NCI-H1436 (cell line): ENCODE measurements at places on chromosomes 1 and 21.

GRCh38 chr1:25579292-25580252 is 36.2 kb downstream of the LDLRAP1 start:
- DNase-seq: no peak

DNA sequence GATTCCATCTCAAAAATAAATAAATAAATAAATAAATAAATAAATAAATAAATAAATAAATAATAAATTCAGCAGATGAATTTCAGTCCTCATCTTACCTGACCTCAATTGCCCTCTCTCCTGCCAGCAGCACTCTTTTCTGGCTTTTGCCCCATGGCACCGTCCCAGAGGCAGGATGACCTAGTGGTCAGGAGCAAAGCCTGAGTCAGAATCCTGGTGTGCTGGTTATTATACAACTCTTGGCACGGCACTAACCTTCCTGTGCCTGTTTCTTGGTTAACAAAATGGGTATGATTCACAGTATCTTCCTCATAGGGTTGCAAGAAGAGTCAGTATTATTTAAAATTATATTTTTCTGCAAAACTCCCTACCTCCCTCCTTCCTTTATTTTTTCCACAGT is 43.0 kb downstream of the NKAIN1 start:
- no peak for DNase-seq

GRCh38 chr1:30242168-30242567 is 481.2 kb downstream of the MATN1 start:
- DNase-seq: no peak

GRCh38 chr1:155073377-155074242 is 5.0 kb upstream of the EFNA3 start:
- DNase-seq: no peak

DNA sequence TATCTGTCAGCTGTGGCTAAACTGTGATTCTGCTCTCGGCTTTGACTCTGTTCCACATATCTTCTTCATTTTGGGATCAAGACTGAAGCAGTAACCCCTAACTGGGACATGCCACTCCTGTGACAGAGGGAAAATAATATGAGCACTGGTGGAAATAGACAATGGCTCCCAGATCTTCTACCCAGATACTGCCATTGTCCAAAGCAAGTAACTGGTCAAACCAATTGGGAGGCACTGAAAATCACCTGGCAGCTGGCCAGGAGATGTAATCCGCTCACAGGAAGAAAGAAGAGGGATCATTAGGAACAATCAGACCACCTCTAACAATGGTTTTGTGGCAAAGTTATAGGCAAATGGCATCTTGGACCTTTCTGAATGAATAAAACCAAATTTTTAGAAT is 10.7 kb downstream of the SNX7 start:
- no peak for DNase-seq

GRCh38 chr21:42157606-42158310 is 61.2 kb upstream of the ABCG1 start:
- DNase-seq: no peak

DNA sequence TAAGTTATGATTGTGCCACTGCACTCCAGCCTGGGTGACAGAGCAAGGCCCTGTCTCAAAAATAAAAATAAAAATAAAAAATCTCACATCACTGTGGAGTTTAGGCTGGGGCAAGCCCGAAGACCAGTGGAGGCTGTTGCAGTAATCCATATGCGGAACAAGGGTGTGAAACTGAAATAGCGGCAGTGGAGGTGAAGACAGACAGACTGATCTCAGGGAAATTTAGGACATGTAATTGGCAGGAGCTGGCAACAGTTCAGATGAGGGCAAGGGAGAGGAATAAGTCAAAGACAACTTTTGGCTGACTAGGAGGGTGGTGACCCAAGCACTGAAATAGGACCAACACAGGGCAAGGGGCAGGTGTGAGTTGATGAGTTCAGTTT is 8.4 kb downstream of the ARMH1 start:
- no peak for DNase-seq

DNA sequence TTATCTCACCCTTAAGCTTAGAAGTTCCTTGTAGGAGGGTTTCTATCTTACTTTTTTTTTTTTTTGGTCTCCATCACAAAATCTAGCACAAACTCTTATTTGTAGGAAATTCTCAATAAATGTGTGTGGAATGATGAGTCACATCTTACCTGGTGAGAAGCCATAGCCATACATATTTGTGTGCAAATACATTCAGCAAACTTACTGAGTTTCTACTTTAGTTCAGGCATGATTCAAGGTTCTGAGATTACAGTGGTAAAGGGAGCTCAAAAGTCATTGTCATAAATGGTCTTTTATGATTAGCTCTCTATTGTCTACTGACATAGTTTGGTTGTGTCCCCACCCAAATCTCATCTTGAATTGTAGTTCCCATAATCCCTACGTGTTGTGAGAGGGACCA is 193.1 kb upstream of the UBE2U start:
- DNase-seq: no peak

- DNase-seq: peak; percentile 72
Measured at GRCh38 chr1:40951943-40952743, 27.4 kb upstream of the CTPS1 start.

DNA sequence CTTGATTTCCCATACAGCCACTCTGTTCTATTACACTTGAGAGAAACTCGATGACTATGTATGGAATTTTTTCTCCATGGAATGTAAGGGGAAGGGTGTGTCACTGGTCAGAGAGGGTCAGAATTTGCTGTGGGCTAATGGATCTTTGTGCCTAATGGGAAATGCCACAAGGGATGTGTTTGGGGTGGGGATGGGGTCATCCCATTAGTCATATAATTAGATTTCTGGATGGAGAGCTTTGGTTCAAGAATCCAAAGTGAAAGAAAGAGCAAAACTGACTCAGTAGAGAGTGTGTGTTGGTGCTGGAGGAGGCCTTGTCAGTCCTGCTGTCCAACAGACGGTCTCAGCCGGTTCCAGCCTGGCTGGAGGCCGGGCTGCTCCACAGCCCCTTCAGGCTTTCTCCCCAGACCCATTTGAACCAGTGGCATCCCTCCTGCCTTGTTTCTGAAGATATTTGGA is 86.4 kb downstream of the LAMC2 start:
- DNase-seq: no peak

DNA sequence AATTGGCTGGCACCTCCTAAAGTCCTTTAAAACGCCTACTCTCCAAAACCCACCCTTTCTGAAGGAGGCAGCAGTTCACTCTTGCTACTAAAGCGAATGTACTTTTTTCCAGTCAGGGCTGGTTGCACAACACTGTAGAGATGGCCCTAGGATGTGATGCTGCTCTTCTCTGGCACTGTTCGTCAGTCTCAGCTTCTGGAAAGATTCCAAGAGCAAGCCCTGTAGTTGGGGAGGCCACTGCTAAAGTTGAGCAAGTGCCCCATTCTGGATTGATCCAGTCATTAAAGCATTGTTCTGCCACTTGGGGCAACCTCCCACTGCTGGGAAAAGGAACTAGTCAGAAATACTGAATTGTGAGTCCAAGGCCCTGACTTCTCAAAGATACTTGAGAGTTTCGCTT is 28.5 kb upstream of the KCNQ4 start:
- DNase-seq: no peak

- no peak for DNase-seq
Measured at GRCh38 chr1:89125240-89125912, 538 bp downstream of the GBP2 start.

DNA sequence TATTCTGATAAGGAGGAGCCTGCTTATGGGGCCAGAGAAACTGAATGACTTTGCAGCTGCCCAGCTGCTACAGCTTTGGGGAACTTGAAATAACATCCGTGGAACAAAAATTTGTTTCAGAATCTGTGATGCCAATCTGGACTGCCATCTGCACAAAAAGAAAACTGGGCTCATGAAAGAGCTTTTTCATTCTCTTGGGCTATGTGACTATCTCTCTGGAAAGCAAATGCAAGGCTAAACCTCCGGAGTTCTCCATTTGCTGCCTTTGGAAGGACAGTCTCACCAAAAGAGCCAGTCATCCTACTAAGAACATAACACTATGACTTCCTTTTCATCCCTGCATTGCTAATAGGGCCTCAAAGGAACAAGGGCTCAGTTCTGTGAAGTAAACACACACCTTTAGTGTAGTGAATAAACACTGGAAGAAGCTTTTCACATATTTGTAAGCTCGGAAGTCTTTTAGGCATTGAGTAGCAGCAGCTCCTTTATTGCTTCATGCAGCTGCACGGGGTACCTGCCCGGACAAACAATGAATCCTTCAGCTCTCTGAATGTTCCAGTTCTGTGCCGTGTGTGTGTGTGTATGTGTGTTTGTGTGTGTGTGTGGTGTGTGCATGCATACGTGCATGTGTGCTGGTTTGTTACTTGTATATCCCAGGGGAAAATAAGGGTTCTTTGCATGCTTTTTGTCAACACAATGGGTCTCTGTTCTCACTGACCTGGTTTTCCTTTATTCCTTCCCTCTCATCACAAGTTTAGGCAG is 255.5 kb upstream of the SGIP1 start:
- peak; percentile 14 for DNase-seq

DNA sequence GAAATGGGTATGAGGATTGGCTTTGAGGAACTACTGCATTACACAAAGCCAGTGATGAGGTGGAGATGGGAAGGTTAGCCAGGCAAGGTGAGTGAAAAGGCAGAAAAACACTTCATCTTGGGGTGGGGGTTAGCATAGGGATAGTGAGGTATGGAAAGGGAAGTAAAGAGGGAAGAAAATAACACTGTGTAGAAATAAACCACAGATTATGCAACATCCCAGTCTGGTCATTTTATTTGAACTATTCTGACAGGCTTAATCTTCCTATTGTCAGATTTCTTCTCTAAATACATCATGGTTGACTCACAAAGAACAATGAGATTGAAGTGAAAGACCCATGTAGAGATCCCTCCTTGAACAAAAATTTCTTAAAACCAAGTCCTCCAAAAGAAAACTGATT is 640.2 kb downstream of the PTPRC start:
- DNase-seq: no peak

- no peak for DNase-seq
Measured at GRCh38 chr1:84145068-84145467, 997 bp downstream of the PRKACB start.

GRCh38 chr1:156524481-156524869 is 23.9 kb upstream of the MEF2D start:
- no peak for DNase-seq

- peak; percentile 76 for DNase-seq
Measured at GRCh38 chr1:53681977-53682685, 56.8 kb downstream of the GLIS1 start.

DNA sequence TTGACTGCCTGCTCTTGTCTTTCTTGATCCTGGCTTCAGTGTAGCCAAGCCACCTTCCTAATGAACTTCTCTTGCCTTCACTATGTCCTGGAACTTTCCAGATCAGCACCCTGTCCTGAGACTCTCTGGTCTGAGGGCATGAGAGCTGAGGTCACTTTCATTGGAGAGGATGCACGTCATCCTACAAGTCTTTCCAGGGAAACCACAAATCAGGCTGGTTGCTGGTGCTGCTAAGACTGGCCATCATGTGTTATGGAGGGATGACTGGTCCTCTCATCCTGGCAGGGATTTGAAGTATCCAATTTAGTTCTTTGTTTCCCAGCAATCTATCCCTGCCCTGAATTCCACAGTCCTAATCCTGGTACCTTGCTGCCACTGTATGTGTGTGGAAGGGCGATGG is 228.6 kb downstream of the GPATCH2 start:
- no peak for DNase-seq

GRCh38 chr21:44817914-44818639 is at the start of gene SUMO3:
Gene SUMO3, minus strand, starts transcription at chr21:44818062. Its CDS starts 94 bp downstream, at chr21:44817968.
- DNase-seq: peak; percentile 80

DNA sequence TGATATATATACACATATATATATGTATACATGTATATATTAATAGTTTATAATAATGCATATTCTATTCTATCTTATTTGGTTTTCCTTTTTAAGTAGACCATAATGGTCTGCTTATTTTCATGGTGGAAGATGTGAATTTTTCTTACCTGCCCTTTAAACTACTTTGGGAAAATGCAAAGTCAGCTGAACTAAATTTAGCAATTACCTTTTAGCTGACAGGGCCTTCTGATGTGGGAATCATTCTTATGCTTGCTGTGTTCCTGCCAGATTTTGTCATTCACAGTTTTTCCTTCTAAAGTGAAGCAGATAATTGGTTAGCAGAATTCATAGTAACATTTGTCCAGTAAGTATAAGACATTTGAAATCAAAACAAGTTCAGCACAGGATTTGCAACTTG is 63.2 kb upstream of the SAMSN1 start:
- DNase-seq: no peak

GRCh38 chr1:7694600-7695496 is 76.2 kb upstream of the VAMP3 start:
- no peak for DNase-seq

GRCh38 chr1:9202240-9202870 is 32.2 kb upstream of the H6PD start:
- no peak for DNase-seq

DNA sequence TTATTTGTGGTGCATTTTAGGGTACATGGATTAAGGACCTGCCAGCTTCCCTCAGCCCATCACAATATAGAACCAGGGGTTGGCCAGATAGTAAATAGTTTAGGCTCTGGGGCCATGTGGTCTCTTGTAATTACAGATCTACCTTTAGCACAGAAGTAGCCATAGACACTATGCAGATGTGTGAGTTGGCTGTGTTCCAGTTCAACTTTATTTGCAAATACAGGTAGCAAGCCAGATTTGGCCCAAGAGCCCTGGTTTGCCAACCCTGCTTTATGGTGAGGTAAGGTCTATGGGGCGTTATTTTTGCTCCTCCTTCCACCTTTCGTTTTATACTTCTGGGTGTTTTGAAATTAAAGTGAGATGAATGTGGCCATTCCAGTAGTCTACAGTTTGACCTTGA is 48.7 kb downstream of the MRPS6 start:
- no peak for DNase-seq

DNA sequence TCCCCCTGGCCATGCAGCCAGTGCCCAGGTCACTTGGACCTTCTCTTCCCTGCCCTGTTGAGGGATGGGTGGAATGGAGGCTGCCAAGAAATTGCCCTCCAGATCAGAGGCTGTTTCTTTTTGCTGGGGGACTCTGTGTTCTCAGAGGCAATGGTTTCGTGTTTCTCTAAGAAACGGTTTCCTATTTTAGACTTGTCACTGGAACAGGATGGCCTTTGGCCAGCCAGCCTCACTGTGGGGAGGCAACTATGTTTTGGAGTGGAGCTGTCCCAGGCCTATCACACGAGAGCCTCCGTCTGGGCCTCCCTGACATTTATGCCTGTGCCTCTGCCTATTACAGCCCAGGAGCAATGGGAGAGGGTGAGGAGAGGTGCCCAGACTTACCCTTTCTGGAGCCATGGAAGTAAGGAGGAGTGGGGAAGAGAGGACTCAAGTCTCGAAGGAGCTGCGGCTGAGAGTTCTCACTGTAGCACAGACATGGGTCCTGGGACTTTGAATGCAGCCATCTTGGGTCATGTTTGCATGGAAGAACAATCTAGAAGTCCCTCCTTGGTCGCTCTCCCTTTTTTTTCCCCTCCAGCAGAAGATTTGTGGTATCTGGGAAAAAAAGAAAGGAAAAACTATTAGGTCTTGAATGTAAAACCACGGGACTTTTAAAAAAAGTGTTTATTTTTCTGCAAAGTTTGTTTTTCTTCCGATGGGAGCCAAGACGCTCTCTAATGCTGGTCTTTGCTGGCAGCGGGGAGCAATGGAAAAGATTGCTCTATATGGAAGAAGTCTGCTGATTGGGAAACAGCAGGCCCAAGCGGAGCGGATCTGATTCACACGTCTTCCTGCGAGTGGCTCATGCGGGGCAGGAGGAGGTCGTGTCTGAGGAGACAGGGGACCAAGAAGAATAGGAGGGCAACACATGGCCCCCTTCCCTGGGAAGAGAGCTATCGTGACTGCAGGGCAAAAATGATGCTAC is 219.2 kb downstream of the FOXD2 start:
- DNase-seq: no peak
